ENCODE measurements at places on chromosomes 16 and 17. TPM values are rescaled to one million over a fixed set of nuclear protein-coding genes. Genes with fewer than 3 reads are reported as not detected.

DNA sequence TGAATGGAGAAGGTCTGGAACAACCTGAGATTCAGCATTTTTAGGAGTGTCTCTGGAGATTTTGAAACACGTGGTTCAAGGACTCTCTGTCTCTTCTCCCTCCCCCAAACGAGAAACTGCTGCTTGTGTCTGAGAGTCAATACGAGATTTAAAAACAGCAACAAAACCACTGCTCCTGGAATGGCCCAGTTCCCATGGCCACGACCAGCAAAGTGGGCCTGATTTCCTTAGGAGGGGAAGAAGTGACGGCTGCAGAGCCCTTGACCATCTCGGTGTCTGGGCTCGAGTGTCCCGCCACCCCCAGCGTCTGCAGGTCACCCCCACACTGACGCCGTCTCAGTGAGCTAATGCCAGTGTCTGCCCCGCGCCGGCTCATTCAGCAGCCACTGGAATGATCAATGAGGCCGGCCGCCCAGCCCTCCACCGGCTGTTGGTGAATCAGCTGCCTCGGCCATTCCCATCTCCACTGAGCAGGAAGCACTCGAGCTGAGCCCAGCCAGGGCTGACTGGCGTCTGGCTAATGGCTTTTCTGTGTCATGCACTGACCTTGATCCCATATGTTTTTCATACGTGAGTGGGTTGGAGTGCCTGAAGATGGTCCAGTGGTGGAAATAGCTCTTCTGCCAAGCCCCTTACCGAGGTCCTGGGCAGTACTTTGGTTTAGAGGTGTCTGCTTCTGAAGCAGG lies 151.8 kb downstream of the PITPNC1 start:
- no peak for DNase-seq

DNA sequence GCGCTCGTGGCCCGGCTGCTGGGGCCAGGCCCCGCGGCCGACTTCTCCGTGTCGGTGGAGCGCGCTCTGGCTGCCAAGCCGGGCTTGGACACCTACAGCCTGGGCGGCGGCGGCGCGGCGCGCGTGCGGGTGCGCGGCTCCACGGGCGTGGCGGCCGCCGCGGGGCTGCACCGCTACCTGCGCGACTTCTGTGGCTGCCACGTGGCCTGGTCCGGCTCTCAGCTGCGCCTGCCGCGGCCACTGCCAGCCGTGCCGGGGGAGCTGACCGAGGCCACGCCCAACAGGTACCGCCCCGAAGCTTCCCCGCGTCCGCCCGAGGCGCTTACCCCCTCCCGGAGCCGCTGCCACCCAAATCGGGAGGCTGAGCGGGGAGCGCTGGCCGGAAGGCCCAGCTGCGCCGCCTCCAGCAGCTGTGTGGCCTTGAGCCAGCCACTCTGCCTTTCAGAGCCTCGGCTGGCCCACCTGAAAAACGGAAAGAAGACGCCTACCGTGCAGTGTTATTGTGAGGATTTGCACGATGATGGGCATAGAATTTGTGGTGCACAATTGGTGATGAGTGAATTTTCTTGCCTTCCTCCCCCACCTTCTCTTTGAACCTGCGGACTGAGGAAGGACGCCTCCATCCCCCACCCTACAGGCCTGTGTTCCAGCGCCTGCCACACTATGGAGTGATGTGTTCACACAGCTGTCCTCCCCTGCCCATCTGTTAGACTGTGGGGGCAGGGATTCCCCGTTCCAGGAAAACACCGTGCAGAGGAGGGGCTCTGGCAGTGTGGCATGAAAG lies 523 bp downstream of the NAGLU start:
- peak; percentile 84 for DNase-seq

GRCh38 chr17:60160829-60161501 lies 11.2 kb downstream of the CA4 start:
- no peak for DNase-seq

DNA sequence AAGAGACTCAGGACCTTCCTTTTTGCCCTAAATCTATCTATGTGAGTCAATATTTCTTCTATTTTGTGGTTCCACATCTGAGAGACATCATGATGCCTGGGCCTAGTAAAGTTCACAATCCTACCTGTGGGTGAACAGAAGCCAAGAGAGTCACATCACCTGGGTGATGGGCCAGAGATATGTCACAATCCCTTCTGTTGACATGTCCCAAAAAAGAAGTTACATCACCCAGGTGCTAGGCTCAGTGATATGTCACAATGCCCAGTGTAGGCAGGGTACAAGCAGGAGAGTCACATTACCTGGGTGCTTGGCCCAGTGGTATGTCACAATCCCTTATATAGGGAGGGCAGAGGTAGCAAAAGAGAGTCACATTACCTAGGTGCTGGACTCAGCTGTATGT lies 2101.9 kb downstream of the TP53TG3F start:
- no peak for DNase-seq

- no peak for DNase-seq
These were observed 2.5 kb downstream of the PSME3 start for GRCh38 chr17:42835732-42836131.

- DNase-seq: no peak
These were observed 111.2 kb downstream of the ANKRD11 start for GRCh38 chr16:89378947-89379771.

DNA sequence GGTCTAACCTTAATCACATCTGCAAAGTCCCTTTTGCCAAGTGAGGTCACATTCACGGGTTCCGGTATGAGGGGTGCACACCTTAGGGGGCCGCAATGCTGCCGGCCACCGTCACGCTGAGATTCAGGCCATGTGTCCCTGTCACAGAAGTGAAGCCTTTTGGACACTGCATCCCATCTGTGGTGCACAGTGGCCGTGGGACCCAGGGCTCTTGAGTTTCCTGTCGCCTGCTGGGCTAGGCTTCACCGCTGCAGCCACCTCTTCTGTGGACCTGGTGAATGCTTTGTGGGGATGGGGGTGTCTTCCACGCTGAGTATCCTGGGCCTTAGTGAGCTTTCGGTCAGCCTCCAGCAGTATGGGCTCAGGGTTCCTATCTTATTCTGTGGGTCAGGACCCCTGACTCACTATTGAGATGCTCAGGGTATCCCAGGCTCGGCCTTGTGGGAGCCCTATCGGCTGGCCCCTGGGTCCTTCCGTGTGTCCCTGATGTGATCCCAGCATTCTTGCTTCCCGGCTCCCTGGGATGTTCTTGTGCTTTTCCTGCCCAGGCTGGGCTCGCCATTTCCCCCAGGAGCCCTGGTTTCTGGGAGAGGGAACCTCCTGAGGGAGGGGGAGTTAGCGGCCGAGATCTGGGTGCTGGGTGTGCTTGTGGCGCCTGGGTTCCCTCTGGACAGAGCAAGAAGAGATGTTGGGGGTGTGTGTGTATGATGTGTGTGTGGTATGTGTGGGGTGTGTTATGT lies 4.9 kb upstream of the SLC38A10 start:
- no peak for DNase-seq

DNA sequence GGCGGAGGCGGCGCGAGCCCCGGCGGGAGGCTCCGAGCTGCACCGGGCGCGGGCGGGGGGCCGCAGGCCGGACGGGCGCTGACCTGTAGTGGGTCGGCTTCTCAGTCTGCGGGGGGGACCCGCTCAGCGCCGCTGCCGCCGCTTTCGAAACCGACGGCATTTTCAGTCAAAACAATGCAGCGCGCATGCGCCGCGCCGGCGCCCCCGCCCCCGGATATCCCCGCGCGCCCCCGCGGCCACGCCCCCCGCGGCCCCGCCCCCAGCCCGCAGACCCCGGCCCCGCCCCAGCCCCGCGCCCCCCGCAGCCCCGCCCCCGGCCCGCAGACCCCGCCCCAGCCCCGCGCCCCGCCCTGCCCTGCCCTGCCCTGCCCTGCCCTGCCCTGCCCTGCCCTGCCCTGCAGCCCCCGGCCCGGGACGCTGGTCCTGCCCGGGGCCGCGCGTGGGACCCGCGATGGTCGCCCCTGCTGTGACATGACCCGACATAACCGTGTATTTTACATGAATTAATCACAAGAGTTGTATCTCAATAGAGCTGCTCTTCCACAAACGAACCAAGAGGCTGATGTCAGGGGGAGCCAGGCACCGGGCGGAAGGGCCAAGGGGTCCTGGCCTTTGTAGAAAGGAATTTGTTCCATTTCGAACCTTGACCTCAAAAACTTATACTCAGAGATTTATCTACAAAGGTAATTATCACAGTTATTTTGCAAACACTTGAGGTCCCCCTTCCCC lies at the start of gene UNKL:
UNKL (minus strand) TSS at position 173 of the 729 bp plus-strand sequence; CDS start at position 160, 13 bp downstream.
- DNase-seq: peak; percentile 87

- DNase-seq: no peak
These were observed 664.5 kb downstream of the WWOX start for GRCh38 chr16:78763821-78764440.

DNA sequence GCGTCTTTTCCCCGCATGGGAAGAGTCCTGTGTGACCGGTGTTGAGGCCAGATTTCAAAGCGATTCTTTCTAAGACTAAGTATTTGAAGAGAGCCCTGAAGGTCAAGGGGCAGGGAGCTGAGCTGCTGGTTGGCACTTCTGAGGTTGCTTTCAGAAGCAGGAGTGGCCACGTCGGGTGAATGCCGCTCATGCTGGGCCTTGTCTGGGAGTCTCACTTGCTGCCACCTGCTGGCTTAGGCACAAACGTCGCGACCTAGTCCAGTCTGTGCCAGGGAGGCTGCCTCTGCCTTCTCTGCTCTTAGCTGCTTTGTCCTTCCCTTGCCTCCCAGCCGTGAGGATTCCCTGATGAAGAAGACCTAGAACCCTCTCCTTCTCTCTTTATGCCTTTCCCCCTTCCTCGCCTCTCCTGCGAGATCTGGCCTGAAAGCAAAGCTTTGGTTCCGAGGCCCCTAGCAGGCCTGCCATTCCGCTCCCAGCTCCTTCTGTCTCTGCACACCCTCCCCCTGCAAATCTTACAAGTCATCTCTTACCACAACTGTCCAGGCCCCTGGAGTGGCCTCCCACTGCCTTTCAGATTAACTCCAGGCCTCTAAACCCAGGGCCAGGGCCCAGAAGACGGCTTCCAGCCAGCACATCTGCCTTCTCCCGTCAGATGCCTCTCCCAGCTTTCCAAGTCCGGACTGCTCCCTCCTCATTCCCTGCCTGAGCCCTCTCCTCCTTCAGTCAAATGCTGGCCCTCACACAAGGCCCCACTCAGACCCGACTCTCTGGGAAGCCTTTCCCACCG lies 11.4 kb downstream of the CTNS start:
- peak; percentile 53 for DNase-seq

The CD300LF gene
- not detected for total RNA-seq

The PRKCB gene
- 123 TPM for total RNA-seq

The RMI2 gene
- total RNA-seq: 89.8 TPM

The MTSS2 gene
- total RNA-seq: 4.6 TPM

The CD300C gene
- 0.45 TPM for total RNA-seq

The TEKT1 gene
- not detected for total RNA-seq

The BRIP1 gene
- 20.1 TPM for total RNA-seq

Data from activated naive CD8-positive, alpha-beta T cell treated with anti-CD3 and anti-CD28 coated beads, Interleukin-2, amount 10 ng/mL, durations not matched to agents 7 days and 5 days (primary cell).